ENCODE measurements at places on chromosomes 11 and 22.

GRCh38 chr11:124170801-124171586 is 12.2 kb upstream of the OR10D3 start:
- DNase-seq: no peak

DNA sequence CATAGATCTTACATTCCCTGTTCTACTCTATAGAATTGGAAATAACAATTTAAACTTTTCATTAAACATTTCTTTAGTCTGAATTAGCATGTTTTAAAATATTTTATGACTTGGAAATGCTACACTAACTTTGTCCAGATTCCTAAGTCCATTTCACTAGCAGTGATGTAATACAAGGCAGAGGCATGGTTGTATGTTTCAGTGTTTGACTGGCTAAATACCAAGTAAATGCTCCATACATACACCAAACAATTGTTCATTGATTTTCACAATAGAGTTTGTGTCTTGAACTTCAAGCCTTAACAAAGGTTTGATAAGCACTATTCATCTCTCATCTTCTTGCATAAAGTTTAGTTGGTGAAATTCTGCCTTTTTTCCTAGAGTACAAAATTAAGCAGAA is 13.5 kb downstream of the ZBED5 start:
- DNase-seq: no peak

DNA sequence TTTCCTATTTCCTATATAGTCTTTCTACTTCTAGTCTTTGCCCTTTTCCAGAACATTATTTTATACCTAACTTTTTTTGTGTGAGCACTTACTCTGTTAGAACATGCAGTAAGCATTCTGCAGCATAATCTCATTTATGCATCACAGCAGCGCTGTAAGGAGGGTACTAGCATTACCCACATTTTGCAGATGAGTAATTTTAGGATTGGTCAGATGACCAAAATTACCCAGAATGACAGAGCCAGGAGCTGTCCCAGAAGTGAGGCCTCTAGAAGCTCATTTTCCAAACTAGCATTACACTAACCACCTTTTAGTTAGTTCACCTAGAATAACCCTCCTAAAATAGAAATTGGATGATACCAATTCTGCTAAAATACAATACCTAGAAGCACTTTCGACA is 47.1 kb upstream of the ARHGAP32 start:
- DNase-seq: no peak

DNA sequence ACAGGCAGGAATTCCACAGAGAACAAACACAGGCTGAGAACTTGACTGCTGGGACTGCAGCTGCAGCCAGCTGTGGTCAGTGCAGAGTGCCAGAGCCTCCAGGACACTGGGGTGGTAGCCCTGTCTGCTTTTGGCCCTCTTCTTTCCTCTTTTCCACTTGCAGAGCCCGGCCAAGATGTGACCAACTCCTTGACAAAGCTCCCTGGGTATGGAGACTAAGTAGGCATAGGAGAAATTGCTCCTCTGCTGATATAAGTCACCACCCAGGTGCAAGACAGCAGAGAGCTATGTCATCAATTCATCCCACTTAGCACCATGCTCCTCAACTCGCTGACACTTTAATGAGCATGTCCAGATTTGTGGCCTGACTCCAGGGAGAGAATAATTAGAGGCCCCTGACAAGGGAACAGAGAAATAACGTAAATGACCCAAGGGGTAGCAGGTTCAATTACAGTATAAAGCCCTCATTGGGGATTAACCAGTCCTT is 369.4 kb upstream of the B3GAT1 start:
- no peak for DNase-seq

GRCh38 chr11:34261820-34262219 is 96.0 kb downstream of the ABTB2 start:
- no peak for DNase-seq

DNA sequence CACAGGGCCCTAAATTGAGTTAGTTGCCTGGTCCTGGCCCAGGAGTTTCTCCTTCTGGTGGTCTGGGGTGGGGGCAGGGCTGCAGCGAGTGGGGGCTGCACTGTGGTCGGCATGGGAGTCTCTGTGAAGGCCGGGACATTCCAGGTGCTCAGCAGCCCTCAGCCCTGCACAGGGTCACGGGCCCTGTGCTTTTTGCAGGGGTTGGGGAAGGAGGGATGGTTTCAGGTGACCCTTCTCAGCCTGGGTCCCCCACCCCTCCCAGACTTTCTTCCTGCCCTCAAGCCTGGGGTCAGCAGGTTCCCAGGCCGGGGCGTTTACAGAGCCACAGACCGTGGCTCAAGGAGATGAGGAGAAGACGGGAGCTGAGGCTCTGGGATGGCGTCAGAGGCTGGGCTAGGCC is 7.8 kb downstream of the EMID1 start:
- DNase-seq: no peak
